DMS79 treated with DMSO at 0.1 percent for 48 hours (cell line): ENCODE measurements at places on chromosomes 1 and 21.
A peak's percentile ranks its signal among the peaks of the same experiment; 100 is the strongest.

GRCh38 chr1:211280910-211281309, 21.7 kb downstream of the RCOR3 start:
- no peak for DNase-seq

DNA sequence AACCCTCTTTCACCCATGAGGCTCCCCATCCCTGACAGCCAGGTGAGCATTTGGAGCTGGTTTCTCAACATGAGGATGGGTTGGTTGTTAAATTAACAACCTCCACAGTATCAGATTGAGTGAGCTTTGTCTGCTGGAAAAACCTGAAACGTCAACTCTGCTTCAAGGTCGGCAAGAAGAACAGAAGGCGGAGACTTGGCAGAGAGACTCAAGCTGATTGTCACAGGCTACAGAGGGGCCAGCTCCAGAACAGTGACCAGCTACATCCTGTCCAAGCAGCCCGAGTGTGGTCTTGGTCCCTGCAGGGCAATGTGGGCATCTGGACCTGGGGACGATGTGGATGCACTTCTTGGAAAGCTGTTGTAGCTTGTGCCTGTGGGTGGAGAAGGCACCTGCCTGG, 36.6 kb upstream of the TMEM51 start:
- no peak for DNase-seq

DNA sequence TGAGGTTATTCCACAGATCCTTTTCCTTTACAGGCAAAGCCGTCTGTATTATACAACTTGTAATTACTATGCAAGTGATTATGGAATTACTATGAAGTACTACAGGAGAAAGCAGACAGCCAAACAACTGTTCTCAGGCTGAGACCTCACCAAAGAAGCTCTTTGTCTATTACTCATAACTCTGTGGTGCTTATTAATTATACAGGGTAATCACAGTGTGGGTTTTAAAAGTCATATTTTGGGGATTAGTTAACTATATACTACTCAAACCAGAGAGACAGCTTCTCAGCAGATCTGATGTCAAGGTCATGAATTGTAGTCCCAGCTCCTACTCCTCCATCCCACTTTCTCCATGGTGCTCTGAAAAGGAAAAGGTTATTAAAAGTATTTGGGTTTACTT, 49.6 kb downstream of the CTTNBP2NL start:
- no peak for DNase-seq

DNA sequence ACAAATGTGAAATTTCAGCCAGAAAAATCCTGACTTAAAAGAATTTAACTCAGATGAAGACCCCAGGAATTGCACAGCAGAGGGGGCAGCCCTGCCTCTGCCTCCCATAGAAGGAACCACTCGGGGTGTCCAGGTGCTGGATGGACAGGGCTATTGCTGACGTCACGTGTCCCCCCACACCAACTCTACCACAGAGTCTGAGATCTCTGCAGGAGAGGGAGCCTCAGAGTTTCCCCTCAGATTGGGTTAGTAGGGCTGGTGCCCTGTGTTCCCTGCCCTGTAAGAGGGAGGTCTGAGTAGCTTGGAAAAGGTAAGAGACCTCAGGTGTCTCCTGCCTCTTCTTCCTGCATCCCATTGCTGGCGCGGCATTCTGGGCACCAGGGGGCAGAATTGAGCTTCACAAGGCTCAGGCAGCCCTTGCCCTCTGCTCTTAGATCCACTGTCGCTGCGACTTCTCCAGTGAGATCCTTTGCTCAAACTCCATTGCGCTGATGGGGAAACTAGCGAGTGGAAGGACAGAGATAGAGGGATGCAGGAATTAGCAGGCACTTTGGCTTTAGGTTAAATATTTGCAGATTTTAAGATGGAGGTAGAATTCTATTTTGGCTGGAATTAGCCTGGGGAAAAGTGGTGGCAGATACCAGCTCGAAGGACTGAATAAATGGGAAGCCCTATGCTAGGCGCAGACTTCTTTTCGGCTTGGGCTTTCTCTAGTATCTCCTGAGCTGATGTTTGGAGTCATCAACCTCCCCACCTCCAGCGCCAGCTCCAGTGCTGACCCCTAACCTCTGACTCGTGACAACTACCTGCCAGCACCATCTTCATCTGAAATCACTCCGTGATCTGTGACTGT, 42.8 kb upstream of the DMBX1 start:
- peak; percentile 69 for DNase-seq

GRCh38 chr1:78526496-78526895, 35.7 kb downstream of the PTGFR start:
- DNase-seq, result no peak

DNA sequence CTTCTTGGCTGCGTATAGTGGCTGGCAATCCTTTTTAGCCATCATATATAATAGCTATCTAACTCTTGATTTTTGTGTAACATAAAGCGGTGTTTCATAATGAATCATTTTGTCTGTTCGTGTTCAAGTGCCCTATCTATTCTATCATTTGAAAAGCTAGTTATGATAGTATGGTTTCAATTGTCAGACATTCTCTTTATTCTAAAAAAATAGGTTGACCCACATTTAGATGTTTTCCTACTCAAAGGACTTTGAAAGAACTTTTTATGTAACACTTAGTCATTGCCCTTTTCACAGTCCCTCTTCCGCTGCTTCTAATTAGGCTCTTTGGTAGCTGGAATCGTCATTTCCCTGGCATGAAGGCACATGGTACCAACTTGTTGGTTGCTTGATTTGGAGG, 272.2 kb upstream of the B3GALT2 start:
- no peak for DNase-seq

GRCh38 chr1:19645411-19646251, 1.5 kb downstream of the NBL1 start:
- no peak for DNase-seq

GRCh38 chr1:110426854-110427253, 19.4 kb upstream of the LAMTOR5 start:
- DNase-seq, result no peak

- DNase-seq, result no peak
Observed at GRCh38 chr1:157849229-157849875, 7.7 kb upstream of the CD5L start.

DNA sequence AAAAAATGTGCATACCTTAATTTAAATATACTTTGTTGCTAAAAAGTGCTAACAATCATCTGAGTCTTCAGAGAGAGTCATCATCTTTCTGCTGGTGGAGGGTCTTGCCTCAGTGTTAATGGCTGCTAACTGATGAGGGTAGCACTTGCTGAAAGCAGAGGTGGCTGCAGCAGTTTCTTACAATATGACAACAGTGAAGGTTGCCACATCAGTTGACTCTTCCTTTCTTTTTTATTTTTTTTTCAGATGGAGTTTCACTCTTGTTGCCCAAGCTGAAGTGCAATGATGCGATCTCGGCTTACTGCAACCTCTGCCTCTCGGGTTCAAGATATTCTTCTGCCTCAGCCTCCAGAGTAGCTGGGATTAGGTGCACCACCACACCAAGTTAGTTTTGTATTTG, 2.6 kb upstream of the CFAP45 start:
- DNase-seq, result no peak

- DNase-seq, result peak; percentile 20
Observed at GRCh38 chr1:34983700-34984355, 1.3 kb downstream of the TMEM35B start.

DNA sequence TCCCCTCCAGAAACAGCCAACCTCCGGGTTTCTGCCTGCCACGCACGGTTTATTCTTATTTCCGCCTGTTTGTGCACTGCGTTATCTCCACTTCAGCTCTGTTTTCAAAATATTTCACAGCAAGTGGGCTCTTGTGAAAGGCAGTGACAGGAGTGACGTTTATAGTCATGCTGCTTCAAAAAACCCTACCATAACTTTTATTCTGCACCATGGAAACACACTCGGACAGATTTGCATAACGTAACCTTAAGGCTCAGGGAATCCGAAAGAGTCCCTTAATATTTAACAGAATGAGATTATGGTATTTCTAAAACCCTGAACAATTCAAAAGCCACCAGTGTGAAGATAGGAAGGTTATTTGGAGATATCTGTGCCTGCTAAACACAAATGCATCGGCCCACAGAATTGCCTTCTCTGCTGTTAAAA, 782 bp upstream of the SDE2 start:
- DNase-seq, result peak; percentile 52

- DNase-seq, result no peak
Observed at GRCh38 chr1:202968895-202969295, 1.8 kb upstream of the CYB5R1 start.

DNA sequence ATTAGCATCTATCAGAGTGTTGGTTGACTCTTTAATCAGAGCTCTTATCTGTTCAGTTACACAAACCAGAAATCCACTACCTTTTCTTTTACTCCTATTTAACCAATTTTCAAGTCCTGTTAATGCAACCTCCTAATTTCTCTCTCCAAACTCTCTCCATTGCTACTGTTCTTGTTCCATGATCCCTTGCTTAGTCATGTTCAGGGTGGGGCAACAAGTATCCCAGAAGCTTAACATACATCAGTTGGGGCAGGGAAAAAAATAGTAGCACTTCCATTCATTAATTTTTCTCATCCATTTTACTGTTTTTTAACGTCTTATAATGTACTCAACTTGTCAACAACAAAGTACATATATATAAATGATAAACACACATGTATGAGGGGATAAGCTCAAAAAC, 111.2 kb upstream of the LBR start:
- DNase-seq, result no peak

GRCh38 chr1:80375109-80375508, 1368.6 kb upstream of the ADGRL4 start:
- no peak for DNase-seq

GRCh38 chr1:38097284-38097898, 50.8 kb upstream of the POU3F1 start:
- no peak for DNase-seq

DNA sequence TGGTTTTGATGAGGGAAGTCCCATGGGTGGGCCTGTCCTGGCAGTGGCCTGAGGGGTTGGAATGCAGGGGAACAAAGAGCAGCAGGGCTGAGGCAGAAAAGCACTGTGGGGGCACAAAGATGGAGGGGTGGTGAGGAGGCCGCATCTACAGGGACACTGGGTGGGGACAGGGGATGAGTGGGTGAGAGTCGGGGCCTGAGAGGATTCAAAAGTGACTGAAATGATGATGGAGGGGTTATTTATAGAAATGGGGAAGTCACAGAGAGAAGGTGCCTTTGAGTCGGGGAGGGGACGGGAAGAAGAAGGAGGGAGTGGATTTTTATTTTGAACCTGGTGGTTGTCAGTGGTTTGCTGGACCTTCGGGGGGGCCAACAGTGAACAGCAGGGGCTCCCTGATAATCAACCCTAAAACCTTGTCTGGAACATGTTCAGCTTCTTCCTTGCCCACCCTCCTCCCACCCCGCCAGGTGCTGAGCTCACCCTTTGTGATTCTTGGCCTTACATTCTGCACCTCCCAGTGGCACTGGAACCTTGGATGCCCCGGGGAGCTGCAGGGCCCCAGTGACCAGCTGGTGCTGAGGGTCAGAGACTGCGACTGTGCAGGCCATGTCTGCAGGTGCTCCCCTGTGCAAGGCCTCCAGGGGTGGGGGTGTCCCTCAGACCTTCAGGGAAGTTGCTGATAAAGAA, 42.9 kb downstream of the IER5 start:
- no peak for DNase-seq

- peak; percentile 67 for DNase-seq
Observed at GRCh38 chr1:46133781-46134350, 1.4 kb upstream of the PIK3R3 start.

DNA sequence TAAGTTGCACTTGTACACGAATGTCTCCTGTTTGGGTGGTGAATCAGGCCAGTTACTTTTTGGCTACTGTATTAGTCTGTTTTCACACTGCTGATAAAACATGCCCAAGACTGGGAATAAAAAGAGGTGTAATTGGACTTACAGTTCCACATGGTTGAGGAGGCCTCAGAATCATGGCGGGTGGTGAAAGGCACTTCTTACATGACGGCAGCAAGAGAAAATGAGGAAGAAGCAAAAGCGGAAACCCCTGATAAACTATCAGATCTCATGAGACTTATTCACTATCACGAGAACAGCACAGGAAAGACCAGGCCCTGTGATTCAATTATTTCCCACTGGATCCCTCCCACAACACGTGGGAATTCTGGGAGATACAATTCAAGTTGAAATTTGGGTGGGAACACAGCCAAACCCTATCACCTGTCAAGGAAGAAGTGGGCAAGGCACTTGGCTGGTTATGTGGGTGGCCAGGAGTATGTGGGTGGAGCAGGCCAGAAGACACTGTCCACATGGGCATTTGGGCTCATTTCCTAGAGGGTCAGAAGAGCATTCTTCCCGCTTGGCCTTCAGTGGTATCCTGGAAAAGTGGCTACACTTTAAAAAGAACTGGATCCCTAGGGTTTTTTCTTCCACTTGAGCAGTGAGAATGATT, 228.8 kb downstream of the HHAT start:
- DNase-seq, result no peak

DNA sequence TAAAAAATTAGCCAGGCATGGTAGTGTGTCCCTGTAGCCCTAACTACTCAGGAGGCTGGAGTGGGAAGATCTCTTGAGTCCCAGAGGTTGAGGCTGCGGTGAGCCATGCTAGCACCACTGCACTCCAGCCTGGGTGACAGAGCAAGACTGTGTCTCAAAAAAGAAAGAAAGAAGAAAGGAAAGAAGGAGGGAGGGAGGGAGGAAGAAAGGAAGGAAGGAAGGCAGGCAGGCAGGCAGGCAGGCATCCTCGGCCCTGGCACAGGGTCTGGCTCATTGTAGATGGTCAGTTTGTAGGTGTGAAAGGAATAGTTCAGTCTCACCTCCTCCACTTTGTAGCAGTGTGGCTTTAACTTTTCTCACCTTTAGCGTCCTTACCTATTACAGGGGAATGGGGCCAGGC, 25.0 kb downstream of the NAV1 start:
- no peak for DNase-seq

DNA sequence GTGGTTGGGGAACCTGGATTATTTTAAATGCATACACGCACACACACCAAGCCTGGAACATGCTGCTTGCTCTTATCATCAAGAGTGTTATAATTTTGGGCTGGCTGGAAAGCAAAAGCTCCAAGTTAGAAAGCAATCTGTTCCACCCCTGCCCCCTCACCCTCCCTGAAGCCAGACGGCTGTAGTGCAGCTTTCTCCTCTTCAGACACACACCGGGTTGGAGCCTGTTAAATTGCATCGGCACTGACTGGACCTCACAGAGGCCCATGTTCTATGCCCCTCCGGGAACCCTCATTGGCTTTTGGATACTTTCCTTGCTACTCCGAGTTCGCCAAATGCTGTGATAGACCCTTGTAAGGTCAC, 90.6 kb upstream of the KCNJ15 start:
- DNase-seq, result no peak

DNA sequence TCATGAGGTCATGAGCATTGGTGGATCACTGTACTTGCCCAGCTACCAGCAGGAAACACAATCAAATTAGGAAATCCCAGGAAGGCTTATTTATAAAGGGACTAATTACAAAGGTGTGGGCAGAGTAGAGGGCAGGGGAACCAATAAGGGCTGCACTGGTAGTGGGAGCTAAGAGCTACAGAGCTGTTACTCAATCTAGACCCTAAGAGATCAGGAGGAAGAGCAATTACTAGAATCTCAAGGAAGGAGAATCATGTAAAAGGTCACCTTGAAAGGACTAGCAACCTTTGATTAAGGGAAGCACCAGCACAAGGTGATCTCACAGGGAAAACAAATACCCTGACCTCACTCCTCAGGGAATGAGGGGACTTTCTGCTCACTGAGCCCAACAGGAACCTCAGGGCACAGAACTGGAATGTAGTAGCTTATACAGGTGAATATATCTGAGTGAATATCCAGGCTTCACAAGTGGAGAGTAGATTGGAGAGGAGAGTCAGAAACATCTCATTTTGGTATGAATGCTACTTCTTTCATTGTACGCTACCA, 66.8 kb downstream of the SAMSN1 start:
- DNase-seq, result no peak
